ENCODE measurements at places on chromosomes 3 and 15.

GRCh38 chr3:37934631-37935289, 55.8 kb upstream of the VILL start:
- no peak for DNase-seq

GRCh38 chr15:72852273-72852672, 68.7 kb upstream of the ADPGK start:
- no peak for DNase-seq

- DNase-seq = peak; percentile 51
These were observed 341.8 kb upstream of the TBL1XR1 start for GRCh38 chr3:177538750-177539730.

GRCh38 chr3:29099296-29099695, 181.6 kb upstream of the RBMS3 start:
- no peak for DNase-seq

DNA sequence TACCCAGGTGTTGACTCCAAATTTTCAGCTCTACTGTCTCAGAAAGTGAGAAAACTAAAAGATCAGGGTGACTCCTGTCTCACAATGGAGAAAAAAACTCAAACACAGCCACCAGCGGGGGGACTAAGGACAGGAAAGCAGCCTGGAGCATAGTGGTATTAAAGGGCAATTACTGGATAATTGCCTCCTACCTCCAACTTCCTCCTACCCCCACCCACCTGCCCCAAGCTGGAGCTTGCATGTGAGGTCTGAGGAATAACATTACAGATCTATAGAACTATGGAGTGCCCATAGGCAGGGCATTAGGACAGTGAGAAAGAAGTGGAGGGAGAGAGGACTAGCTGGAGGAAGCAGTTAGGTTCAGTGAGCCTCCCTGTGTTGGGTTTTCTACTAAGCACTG, 2.7 kb upstream of the PCCB start:
- DNase-seq = no peak

GRCh38 chr3:13768453-13768852, 111.4 kb downstream of the WNT7A start:
- no peak for DNase-seq

DNA sequence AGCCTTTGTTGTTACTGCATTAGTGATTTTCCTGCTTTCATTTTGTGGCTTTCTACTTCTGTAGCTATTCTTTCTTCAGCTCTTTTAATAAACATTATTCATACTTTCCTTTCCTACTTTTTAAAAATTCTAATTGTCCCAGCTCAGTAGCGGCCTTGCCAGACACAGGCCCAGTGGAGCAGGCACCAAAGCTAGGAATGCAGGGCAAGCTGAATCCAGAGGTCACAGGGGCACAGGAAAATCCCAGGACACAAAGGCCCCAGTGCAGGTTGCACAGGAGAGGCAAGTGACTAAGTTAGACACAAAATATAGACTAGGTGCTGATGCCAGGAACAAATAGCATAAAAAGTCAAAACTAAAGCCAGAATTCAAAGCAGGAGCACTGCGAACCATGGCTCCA, 49.0 kb upstream of the CCDC80 start:
- no peak for DNase-seq

Measured in activated CD4-positive, alpha-beta T cell treated with anti-CD3 and anti-CD28 coated beads, Interleukin-2, amount 50 U/mL, for 16 hours (primary cell).